Psoas muscle (tissue), 8 donors: ENCODE measurements at places on chromosomes 5 and 9. TPM values are rescaled to one million over a fixed set of nuclear protein-coding genes. Genes with fewer than 3 reads are reported as not detected.

The IL6ST gene
- polyA plus RNA-seq = 145 TPM

The STRBP gene
- 3.8 TPM for polyA plus RNA-seq

The SNCB gene
- 0.34 TPM for polyA plus RNA-seq

- DNase-seq = no peak
Observed at GRCh38 chr5:126269511-126269910, 153.7 kb upstream of the GRAMD2B start.

The SIT1 gene
- 0.10 TPM for polyA plus RNA-seq

GRCh38 chr5:58016358-58016757 is 443.5 kb downstream of the PLK2 start:
- DNase-seq = peak; percentile 19

The DOLK gene
- 14.0 TPM for polyA plus RNA-seq

The PCDHB12 gene
- 0.10 TPM for polyA plus RNA-seq

DNA sequence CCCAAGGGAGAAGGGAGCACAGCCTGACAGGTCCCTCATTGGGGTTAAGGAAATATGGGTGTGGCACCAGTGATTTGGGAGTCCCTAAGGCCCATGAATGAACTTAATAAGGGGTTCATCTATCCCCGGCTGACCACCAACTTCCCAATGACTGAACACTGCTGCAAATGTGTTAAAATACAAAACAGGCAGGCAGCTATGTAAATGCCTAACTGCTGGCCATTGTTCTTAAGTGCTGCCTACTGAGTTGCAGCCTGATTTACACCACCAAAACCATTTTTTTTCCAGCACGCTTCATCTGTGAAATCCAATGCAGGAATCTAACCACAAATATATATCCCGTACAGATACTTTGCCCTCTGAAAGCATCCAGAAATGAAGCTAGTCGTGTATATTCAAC is 478.5 kb downstream of the PTPRD start:
- no peak for DNase-seq

DNA sequence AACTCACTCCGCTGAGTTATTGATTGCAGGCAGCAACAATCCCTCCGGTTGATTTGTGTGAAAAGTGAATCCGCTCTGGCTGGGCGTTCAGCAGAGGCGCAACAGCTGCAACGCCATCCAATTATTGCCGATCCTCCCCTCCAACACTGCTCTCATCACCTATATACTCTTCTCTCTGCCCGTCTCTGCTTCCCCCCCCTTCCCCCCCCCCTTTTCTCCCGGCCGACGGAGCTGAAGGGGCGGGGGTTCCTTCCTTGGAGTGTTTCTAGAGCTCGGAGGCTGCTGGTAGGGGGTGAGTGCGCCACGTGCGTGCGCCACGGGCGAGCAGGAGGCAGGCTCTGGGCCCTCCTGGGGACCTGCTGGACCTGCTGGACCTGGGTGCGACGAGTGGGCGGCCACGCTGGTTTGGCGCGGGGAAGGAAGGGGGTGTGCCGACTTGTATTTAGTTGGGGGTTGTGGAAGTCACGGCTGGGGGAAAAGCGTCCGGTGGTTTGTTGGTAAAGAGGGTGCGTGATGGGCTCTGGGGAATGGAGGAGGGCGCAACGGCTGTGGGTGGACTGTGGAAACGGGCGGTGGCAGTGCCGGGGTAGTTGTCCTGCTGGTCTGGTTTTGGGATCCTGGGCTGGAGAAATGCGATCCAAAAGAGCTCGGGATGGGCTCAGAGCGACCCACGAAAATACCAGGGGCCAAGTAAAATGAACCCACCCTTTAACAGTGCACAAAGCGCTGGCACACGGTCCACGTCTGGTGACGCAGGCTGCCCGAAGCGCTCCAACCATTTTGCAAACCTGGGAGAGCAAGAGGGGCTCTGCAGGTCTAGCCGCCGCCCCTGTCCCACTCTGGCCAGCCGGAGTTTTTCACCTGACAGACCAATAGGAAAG is 6.4 kb upstream of the MEF2C start:
- peak; percentile 86 for DNase-seq

DNA sequence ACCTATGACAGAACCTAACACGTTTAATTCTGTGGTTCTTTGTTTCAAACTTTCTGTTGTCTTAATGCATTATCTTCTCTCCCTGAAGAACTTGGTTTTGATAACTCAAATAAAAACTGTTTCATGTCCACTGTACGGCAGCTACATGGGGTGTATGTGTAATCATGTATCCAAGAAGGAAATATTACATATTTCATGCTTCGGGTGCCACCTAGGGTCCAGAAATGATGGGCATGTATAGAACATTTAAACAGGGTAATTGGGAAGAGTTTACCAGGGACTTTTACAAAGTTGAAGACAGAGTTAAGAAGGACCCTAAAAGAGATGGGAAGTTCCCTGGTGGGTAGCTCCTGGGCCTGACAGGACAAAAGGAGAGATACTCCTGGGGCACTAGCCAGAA is 291.3 kb downstream of the FBXL7 start:
- no peak for DNase-seq

The PTTG1 gene
- 26.7 TPM for polyA plus RNA-seq

- DNase-seq = no peak
Observed at GRCh38 chr9:77022783-77023440, 3.5 kb downstream of the FOXB2 start.

The EIF4E1B gene
- polyA plus RNA-seq = not detected

DNA sequence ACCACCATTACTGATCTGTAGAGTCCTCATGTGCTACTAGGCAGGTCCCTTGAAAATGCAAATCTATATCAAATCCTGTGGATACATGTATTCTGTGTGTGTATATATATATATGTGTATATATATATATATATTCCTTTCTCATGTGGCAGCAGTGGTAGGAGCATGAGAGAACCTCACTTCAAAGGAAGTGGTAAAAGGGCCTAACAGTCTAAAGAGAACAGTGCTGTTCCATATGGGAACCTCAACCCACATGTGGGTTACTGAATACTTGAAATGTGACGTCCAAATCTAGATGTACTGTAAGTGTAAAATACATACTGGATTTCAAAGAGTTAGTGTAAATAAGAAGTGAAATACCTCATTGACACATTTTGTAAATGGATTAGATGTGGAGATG is 5.4 kb downstream of the SLC46A2 start:
- no peak for DNase-seq

The RXRA gene
- 76.4 TPM for polyA plus RNA-seq

DNA sequence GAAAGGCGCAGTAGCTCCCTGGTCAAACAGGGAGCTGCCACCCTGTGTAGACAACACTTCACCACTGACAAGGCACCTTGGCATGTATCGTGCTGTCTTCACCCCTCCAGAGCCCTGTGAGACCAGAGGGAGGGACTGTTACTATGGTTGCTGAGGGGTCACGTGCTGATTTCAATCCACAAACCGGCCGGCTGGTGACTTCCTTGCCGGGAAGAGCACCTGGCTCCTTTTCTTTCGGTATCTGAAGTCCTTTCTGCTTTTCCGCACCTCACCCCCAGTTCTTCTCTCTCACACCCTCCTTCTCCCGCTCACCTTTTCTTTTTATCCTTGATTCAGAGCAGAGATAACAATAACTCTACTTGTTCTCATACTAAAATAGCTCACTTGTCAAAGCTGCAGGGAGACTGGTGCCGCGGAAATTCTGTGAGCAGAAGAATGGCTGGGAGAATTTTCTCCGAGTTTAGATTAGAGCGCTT is 327.2 kb downstream of the ZSWIM6 start:
- DNase-seq = no peak

GRCh38 chr9:22147813-22148527 is 138.9 kb upstream of the CDKN2B start:
- DNase-seq = no peak

DNA sequence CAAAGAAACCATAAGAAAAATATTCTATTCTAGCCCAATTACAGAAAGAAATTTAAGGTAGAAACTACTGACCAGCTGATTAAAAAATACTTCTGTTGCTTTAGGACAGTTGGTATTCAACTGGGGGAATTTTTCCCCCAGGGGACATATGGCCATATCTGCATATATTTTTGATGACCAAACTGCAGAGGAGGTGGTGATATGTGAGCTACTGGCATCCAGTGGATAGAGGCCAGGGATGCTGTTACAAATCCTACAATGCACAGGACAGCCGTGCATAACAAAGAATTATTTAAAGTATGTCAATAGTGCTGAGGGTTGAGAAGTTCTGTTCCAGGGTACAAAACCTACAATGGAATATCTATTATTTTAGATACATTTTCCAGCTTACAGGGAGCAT is 24.0 kb downstream of the ZFR start:
- DNase-seq = no peak

- peak; percentile 63 for DNase-seq
Observed at GRCh38 chr5:54457094-54457862, 1.8 kb downstream of the HSPB3 start.

DNA sequence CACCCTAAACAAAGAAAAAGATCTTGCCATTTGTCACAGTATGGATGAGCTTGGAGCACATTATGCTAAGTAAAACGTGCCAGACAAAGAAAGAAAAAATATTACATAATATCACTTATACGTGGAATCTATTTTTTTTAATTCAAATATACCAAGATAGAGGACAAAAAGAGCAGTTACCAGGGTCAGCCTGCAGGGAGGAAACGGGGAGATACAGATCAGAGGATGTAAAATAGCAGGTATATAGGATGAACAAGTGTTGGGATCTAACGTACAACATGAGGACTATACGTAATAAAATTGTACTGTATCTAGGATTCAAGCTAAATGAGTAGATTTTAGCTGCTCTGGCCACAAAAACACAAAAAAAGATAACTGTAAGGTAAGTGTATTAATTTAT is 247.5 kb downstream of the TMEM161B start:
- DNase-seq = no peak

GRCh38 chr5:179762079-179762780 is 29.6 kb downstream of the MAML1 start:
- no peak for DNase-seq

The VAV2 gene
- 0.73 TPM for polyA plus RNA-seq

- DNase-seq = no peak
Observed at GRCh38 chr5:127834094-127834531, 130.9 kb downstream of the CCDC192 start.

DNA sequence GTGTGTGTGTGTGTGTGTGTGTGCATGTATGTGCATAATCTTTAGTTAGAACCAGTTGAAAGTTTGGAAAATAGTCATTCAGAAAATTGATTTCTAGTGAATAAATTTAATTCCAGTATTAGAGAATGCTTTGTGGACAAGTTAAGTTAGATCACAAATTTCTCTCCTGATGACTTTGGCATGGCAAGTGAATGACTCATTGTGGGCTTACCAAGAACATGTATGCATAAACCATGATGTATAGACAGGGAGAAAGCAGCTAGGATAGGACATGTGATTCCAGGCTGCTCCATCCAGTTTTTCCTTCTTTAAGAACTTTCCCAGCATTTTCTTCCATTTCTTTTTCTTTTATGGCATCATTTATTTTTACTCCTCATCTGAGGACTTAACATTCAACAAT is 85.7 kb upstream of the SGCD start:
- DNase-seq = no peak

The TOR2A gene
- 5.0 TPM for polyA plus RNA-seq

GRCh38 chr5:121913418-121913817 is 48.4 kb upstream of the SRFBP1 start:
- no peak for DNase-seq

DNA sequence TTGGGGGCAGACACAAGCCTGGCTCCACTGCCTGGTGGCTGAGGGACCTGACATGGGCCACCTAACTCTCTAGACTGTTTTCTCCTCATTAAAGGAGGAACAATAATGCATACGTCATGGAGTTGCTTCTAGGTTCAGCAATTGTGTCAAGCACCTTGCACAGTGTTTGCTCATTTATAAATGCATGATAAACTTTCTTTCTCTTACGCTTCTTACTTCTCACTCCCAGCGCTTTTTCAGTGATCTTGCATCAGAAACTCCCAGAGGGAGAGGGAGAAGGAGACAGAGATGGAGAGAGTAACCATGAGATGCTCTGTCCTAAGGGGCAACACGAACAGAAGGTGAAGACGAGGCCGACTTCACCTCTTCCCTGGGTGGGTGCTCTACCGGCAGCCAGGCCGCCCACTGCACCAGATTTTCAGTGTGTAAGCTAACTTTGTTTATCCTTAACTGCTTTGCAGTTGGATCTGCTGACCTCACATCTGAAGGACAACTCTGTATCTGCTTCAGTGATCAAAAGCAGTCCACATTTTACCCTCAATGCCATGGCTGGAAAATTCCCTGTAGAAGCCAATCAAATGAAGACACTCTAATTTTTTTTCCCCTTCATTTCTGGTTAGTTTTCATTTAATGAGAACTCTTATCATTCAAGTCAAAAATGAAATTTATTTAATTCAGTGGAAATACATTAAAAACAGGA is 35.3 kb downstream of the MED27 start:
- no peak for DNase-seq

The RACK1 gene
- 3,660 TPM for polyA plus RNA-seq

The ZNF454 gene
- 0.47 TPM for polyA plus RNA-seq

- no peak for DNase-seq
Observed at GRCh38 chr9:77810637-77811119, 162.6 kb upstream of the GNA14 start.

DNA sequence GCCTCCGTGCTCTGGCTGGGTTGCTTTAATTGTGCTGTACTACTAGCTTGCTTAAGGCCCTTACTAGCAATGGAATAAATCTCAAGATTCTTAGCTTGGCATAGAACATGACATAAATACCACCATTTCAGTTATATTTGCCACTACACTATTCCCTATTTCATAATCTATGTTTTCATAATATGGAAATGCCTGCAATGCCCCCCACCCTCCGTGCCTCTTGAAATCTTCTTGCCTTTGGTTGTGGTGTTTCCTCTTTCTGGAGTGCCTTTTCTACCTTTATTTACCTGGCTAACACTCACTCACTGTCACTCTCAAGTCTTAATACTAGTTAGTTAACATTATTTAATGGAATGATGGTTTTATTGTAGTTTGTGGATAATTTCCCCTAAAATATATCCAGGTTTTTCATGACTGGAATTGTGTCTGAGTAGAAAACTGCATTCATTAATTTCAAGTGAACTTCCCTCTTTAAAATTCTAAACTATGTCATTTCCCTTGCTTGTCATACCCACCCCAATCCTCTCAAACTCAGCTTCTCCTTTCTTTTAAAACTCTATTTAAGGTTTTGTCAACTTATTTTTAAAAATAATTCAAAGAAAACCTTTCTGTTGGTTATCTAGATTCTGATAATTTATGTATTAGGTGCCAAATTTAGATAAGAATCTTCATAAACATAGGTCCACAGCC is 521.7 kb upstream of the DAB2 start:
- no peak for DNase-seq

- DNase-seq = no peak
Observed at GRCh38 chr5:75660678-75661465, 49.6 kb downstream of the ANKDD1B start.

The IDNK gene
- 0.83 TPM for polyA plus RNA-seq

- no peak for DNase-seq
Observed at GRCh38 chr5:148491015-148491792, 107.4 kb downstream of the FBXO38 start.

DNA sequence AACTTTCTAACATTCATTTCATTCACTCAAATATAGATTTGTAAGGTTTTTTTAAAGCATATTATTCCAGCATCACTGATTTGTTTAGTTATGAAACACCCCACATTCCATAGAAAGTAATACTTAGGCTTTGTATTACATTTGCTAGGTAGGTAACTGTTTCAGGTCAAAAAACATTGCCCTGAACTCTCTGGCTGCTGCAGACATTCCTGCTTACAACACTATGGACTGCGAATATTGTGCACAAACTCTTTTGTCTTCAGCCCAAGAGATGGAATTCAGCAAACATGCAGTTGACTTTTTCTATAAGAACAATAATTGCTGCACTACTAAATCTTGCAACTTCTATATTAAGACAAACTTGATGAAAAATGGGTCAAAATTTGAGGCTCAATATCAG is 301.0 kb downstream of the ARL15 start:
- no peak for DNase-seq

- DNase-seq = no peak
Observed at GRCh38 chr5:1315709-1316587, 21.1 kb upstream of the TERT start.

- no peak for DNase-seq
Observed at GRCh38 chr9:75432888-75433287, 344.6 kb downstream of the OSTF1 start.
